Lower lobe of right lung (tissue), 2 donors: ENCODE measurements at places on chromosomes 1 and 21.

- DNase-seq, result no peak
Observed at GRCh38 chr1:162210196-162210595, 140.7 kb downstream of the NOS1AP start.

- DNase-seq, result no peak
Observed at GRCh38 chr1:101859941-101860340, 136.8 kb downstream of the OLFM3 start.

- DNase-seq, result no peak
Observed at GRCh38 chr1:198520524-198521254, 19.8 kb downstream of the ATP6V1G3 start.

GRCh38 chr1:62024690-62025089 lies 170.0 kb upstream of the L1TD1 start:
- DNase-seq, result no peak

- no peak for DNase-seq
Observed at GRCh38 chr1:23772854-23773242, 5.4 kb upstream of the PITHD1 start.

GRCh38 chr1:228265167-228265566 lies 57.3 kb downstream of the OBSCN start:
- DNase-seq, result no peak

DNA sequence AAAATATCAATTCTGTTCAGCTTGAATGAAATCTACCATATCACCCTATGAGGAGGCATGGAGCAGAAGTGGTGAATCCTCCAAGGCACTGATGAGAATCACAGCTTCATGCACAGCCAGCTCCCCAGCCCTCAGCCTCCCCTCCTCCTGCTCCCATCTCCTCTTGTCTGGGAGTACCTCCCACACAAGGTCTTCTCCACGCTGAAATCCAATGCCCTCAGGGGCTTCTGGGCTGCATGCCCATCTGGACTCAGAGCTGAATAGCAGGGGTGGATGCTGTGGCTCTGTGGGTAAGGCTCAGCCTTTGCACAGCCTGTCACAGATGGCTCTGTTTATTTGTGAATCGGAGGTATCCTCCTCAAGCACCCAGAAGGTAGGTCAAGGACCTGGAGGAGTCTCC lies 48.6 kb downstream of the KCNC4 start:
- no peak for DNase-seq

DNA sequence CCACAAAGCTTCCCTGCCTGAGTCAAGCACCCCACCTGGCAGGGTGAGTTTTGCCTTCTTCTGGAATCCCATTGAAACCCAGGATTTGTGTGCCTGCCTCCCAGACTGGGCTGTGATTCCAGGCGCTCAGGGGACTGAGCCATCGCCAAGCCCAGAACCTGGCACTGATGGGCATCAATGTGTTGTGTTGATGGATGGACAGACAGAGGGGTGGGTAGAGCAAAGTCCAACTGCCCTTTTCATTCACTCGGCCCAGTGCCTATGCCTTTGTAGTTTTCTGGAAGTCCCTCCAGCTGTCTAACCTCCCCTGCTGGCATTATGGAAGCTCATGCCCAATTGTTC lies 66.0 kb upstream of the LAPTM5 start:
- no peak for DNase-seq

- DNase-seq, result no peak
Observed at GRCh38 chr21:34020983-34021553, 52.3 kb upstream of the MRPS6 start.

GRCh38 chr21:42578761-42579415 lies 65.2 kb downstream of the SLC37A1 start:
- peak; percentile 50 for DNase-seq

DNA sequence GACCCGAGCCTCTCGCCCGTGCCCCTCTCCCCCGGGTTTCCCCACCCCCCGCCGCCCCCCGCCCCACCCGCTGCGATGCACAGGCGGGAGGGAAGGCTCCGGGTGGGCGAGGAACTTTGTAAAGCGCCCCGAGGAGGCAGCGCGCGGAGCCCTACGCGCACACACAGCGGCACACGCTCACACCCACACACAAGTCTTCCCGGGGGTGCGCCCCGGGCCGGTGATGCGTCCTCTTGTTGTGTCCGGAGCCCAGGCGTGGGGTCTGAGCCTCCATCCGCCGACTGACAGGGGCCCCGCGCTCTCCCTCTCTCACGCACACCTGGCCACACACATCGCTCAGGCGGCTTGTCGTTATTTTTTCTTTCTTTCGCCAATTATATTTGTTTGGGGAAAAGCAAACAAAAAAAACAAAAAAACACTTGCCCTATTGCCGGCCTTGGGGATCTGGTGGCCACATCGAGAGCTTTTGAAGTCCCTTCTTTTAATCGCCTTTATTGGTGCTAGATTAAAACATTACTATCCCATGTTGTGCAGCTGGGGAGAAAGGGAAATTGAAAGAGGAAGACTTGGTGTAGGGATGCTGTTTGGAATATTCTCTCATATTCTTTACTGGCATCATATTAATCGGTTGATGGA lies 770 bp downstream of the NTNG1 start:
- DNase-seq, result peak; percentile 46
